Adrenal gland (tissue), 19 donors: ENCODE measurements at places on chromosomes 3 and 15.

GRCh38 chr3:106413683-106414082 is 544.9 kb upstream of the CBLB start:
- no peak for DNase-seq

DNA sequence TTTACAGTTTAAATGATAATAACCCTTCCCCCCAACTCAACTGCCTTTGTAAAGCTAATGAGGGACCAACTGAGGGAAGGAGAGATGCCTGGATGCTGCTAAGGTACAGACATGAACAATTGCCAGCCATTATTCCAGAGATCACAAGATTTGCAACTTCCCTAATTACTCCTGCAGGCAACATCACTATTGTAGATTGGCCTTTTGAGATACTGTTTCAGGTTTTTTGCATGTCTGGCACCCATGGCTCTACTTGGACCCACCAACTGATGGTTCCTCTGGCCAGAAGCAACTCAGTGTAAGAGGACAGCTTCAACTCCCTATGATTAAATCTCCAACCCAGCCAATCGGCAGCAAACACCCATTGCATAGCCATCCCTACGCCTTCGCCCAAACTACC is 478.7 kb downstream of the FHIT start:
- no peak for DNase-seq

GRCh38 chr3:12856626-12857025 is 15.3 kb upstream of the RPL32 start:
- no peak for DNase-seq

DNA sequence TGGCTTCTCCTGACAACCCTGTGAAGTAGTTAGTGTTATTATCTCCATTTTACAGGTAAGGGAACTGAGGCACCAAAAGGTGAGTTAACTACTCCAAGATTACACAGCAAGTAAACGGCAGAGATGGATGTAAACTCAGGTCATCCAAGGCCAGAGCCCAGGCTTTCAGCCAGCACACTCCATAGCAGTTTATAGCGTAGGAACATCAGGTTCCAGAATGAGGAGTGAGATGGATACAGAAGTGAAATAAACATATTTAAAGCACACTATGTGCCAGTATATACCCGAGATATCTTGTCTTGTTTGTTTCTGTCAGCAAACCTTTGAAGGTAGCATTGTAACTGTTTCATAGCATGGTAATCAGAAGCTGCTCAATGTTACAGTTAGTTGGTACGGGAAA is 279.0 kb downstream of the OXSM start:
- DNase-seq = no peak

GRCh38 chr15:69410248-69410874 is 3.8 kb upstream of the KIF23 start:
- DNase-seq = no peak

GRCh38 chr3:66010739-66011655 is 27.7 kb downstream of the MAGI1 start:
- no peak for DNase-seq

GRCh38 chr3:194598771-194599557 is 34.3 kb downstream of the TMEM44 start:
- no peak for DNase-seq

DNA sequence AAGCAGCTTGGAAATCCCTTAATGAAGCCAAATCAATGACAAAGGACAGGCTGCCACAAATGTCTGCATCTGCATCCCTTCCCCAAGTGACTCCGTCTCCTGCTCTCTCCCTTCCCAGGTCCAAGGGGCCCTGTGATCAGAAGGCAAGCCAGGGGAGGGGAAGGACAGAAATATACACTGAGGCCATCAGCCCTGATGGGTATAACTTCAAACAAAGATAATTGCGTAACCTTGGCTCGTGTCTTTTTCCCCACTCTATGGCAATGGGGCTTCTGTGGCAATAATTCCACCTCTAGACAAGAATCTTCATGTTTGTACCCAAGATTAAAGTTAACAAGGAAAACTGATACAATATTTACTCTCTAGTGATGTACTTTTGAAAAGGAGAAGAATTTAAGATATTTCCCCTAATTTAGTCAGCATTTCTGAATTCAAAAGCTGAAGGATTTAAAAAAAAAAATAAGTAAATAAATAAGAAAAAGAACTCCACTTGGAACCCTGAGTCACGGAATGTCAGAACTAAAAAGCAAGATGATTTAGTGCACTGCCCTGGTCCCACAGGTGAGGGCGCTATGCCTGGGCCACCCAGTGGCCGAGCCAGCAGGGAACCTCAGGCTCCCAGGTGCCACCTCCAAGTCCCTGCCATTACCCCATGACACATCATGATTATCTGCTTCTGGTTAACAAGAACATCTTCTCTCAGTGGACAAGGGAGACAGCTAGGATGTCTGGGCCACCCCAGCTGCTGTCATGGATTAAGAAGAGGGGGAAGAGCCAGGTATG is 154.5 kb downstream of the STT3B start:
- DNase-seq = no peak

DNA sequence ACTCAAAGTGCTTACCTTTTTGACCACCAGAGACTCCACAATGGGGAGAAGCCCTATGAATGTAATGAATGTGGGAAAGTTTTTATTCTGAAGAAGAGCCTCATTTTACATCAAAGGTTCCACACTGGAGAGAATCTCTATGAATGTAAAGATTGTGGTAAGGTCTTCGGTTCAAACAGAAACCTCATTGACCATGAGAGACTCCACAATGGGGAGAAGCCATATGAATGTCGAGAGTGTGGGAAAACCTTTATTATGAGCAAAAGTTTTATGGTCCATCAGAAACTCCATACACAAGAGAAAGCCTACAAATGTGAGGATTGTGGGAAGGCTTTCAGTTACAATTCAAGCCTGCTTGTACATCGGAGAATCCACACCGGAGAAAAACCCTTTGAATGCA is 5.5 kb upstream of the ZNF35 start:
- no peak for DNase-seq

DNA sequence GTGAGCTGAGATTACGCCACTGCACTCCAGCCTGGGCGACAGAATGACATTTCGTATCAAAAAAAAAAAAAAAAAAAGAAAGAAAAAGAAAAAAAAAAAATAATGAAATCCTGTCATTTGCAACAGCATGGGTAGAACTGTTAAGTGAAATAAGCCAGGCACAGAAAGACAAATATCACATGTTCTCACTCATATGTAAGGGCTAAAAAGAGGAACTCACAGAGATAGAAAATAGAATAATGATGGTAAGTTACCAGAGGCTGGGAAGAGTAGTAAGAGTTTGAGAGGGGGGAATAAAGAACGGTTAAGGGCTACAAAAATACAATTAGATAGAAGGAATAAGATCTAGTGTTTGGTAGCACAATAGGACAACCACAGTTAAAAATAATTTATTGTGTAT is 19.7 kb downstream of the DENND6A start:
- DNase-seq = no peak

DNA sequence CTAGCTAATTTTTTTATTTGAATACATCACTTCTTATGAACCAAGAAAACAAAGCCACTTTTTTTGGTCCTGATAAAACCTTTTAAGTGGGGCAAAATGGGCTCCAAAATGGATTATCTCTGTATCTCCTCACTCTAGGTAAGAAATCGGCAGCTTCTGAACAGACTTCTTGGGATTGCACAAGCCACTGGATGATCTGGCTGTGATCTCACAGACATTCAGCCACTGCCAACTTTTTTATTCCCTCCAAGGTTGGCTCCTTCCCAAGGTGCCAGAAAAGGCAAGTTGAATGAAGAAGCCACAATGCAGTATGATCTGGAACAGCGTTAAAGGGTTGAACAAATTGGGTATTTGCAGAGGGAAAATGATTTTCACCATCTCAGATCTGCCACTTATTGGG is 73.2 kb downstream of the PRICKLE2 start:
- peak; percentile 62 for DNase-seq

DNA sequence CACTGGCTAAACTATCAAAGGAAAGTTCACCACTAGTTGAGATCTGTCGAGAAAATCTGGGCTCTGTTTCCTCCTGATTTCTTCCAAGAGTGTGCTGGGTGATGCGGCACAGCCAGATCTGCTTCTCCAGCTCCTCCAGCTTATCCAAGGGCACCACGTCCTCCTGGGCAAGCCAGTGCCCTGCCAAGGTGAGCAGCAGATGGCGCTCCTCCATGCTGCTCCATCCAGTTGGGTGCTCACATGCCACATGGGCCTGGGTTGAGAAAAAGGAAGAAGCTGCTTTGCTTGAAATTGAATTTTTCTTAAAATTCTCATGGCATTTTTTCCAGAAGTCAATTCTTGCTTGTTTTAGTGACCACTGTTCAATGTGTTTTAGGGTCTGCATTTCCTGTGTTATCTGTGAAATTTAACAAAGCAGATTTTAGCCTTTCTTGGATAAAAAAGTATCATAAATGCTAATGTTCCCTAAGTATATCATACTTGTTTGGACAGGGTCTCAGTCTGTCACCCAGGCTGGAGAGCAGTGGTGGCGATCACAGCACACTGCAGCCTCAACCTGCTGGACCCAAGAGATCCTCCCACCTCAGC is 47.3 kb downstream of the EIF3J start:
- peak; percentile 46 for DNase-seq

DNA sequence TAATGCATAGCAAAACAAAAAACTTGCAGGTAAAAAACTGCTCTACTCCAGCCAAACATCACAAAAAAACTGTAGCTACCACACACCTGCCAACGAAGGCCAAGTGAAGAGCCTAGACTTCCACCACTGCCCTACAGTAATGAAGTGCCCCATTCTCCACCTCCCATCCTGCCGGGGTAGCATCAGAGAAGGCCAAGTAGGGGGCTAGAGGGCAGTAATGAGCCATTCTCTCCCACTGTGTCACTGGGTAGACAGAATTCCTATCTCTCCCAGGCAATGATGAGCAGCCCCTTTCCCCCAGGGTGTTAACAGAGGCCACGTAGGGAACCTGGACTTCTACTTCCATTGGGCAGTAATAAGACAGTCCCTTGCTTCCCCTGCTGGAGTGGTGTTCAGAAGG is 9.5 kb downstream of the SEC22C start:
- no peak for DNase-seq

DNA sequence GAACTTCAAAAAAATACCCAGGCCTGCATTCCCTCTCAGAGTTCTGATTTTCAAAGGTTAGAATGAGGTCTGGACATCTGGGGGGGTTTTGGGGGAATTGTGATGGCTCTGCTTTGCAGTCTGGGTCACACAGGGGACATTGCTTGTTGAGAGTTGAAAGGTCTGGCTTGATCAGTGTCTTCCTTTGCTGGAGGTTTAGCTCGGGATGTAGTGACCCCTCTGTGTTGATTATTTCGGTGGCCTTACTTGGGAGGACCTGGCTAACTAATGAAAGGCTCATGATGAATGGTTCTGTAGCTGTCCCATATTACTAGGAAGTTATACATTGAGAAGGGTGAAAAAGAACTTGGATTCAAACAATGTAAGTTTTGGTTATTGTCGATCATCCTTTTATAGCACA is 23.7 kb downstream of the TPM1 start:
- DNase-seq = no peak
